Activated T-cell treated with anti-CD3 and anti-CD28 coated beads for 48 hours (primary cell): ENCODE measurements at places on chromosomes 13 and 19.

DNA sequence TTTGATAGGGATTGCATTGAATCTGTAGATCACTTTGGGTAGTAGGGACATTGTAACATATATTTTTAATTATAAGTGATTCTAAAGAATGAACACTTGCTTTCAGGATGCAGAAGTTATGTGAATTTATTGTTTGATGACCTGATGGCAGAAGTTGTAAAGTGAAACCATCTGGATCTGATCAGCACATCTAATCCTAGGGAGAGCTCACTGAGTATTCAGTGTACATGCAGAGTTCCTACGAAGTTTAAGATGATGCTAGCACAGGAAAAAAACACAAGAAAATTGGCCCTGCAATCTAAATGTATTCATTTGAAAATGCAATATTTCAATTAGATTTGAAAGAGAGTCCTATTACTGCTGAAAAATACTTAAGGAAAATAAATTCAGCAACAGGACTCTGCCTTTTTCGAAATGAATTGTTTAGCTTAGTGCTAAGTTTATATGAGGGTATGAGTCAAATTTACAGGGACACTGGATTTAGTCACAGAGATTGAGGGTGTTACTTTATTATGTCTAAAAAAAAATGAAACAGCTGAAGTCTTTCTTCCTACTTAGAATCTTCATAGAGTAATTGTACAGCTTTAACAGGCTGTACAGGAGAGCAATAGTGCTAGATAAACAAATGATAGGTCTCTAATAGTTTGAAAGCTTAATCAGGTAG is 385.7 kb downstream of the DCT start:
- DNase-seq, result no peak

GRCh38 chr13:28539625-28540286 is 44.8 kb upstream of the FLT1 start:
- DNase-seq, result no peak

GRCh38 chr13:51549050-51549449 is 35.2 kb upstream of the WDFY2 start:
- DNase-seq, result no peak

DNA sequence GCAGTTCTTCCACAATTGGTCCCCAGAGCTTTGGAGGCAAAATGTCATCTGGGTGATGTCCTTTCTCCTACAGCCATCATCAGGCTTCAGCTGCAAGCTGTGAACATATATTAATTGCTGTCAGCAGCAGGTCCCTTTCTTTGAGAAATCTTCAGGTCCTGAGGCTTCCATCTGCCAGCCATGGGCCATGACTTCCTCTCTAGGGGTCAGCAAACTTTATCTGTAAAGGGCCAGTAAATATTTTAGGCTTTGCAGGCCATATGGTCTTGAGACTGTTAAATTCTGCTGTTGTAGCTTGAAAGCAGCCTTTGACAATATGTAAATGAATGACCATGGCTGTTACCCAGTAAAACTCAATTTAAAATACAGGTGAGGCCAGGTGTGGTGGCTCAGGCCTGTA is 27.1 kb downstream of the SERP2 start:
- no peak for DNase-seq

GRCh38 chr13:97884707-97885468 is 68.6 kb upstream of the IPO5 start:
- no peak for DNase-seq
